Psoas muscle (tissue), 8 donors: ENCODE measurements at places on chromosomes 6 and 20. TPM values are rescaled to one million over a fixed set of nuclear protein-coding genes. Genes with fewer than 3 reads are reported as not detected.
A peak's percentile ranks its signal among the peaks of the same experiment; 100 is the strongest.

DNA sequence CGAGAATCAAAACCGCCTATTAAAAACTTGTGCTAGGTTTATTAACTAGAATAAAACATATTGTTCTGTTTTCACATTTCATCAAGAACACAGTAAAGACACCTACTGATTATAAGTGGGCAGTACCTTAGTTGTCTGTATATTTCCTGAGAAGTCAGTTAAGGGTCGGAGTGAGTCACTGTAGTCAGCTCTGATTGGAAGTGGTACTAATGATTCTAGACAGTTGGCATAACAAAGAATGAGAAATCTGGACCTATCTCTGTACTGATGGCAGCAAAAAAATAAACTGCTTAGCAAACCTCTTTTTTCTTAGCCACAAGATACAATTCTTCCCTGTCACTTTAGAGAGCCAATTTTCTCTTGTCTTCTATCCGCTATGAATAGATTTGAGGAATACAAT, 387.3 kb upstream of the ADGRB3 start:
- no peak for DNase-seq

Gene MCHR2
- not detected for total RNA-seq

DNA sequence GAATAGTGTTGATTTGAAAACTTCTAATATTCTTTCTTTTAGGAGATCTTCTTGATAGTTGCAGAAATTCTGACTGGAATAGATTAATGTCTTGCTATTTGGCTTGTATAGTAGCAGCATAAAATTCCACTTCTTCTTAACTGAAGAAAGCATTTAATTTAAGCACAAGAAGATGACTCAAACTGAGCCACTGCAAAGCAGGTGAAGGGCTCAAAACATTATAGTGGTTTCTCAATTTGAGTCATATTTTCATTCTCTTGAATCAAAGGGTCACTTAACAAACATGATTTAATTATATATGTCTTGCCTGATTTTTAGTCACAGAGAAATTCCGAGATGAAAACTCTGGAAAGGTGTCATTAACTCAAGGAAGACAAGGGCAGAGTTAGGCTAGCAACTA, 239.3 kb downstream of the ZNF217 start:
- no peak for DNase-seq

Gene SALL4
- total RNA-seq = not detected

DNA sequence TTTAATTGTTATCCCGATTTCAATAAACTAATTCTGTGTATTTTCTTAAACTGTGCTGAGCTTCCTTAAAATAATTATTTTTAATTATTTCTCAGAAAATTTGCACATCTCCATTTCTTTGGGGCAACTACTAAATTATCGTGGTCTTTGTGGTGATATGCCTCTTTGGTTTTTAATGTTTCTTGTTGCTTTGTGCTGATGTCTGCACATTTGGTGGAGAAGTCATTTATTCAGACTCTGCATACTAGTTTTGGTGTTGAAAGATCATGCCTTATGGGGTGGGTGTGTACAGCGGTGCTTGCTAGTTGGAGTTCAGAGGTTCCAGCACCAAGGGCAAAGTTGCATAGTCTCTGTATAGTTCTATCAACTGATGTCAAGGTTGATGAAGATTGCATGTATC, 253.2 kb downstream of the MEI4 start:
- DNase-seq = no peak

DNA sequence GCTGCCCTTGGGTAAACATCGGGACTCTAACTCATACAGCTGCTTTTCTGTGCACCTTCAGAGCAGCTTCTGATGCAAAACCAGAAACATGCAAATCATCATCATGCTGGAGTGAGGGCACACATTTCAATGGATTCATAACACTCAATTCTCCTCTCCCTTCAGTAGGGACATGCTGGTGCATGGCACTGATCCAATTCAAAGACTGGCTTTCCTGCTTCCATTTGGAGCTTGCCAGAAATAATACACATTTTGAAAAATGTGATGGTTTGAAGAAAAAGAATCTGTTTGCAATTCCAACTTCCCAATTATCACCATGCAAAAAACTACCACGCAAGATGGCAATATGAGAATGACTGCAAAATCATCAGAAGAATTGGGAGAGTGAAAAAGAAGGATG, 65.2 kb upstream of the PDE10A start:
- no peak for DNase-seq

- no peak for DNase-seq
These were observed 180.4 kb upstream of the FOXQ1 start for GRCh38 chr6:1131285-1132079.

- DNase-seq = no peak
These were observed 207.2 kb downstream of the PHACTR1 start for GRCh38 chr6:12923644-12924235.

- DNase-seq = no peak
These were observed 33.0 kb upstream of the BTN3A2 start for GRCh38 chr6:26332074-26332387.

- DNase-seq = no peak
These were observed 922.1 kb downstream of the EPHA7 start for GRCh38 chr6:92497281-92497680.

DNA sequence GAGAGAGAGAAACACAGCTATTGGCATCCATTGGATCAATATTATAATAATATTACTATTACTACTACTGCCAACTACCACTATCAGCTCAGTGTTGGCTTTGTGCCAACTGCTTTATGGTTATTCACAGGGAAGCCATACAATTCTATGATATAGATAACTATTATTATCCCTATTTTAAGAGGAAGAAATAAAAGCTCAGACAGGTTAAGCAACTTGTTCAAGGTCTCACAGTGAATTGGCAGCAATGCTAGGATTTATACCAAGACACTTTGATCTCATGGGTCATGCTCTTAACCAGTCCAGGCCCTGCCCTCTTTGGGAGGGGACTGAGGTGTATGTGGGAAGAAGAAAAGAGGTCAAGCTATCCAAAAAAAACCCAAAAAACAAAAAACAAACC, 82.0 kb upstream of the TRAF3IP2 start:
- DNase-seq = no peak

GRCh38 chr6:15479761-15480160, 183.1 kb downstream of the DTNBP1 start:
- no peak for DNase-seq

Gene ARFGEF3
- 0.54 TPM for total RNA-seq

Gene RIMS1
- 1.6 TPM for total RNA-seq

Gene RBM24
- total RNA-seq = 229 TPM

Gene KCNQ2
- 0.38 TPM for total RNA-seq

GRCh38 chr6:105321728-105322127, 81.2 kb downstream of the PREP start:
- no peak for DNase-seq

GRCh38 chr6:158014505-158015187, 33.0 kb downstream of the SYNJ2 start:
- no peak for DNase-seq

Gene SNAP25
- not detected for total RNA-seq

GRCh38 chr20:63531686-63532448, 5.3 kb downstream of the PTK6 start:
- DNase-seq = no peak

Gene ZNF341
- 1.3 TPM for total RNA-seq

Gene DZANK1
- 0.47 TPM for total RNA-seq

DNA sequence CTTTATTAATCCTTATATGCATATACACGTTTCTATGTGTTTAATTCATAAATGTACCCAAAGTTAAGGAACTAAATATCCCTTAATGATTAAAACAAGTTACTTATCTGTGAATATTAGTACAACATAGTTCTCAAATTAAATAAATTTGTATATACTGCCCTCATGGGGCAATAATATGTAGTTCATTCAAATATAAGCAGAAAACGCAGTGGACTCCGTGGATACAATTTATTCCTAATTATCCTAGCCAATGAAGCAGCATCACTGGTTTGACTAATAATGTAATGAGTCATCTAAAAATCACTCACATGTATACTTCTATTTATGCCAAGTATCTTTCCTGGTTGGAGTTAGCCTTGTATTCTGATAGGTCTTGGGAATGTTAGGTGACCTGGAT, 111.6 kb downstream of the TBC1D32 start:
- no peak for DNase-seq

- DNase-seq = no peak
These were observed 40.8 kb upstream of the STMND1 start for GRCh38 chr6:17061097-17061496.

Gene FAM209B
- total RNA-seq = not detected

Gene GCNT2
- 12.4 TPM for total RNA-seq

DNA sequence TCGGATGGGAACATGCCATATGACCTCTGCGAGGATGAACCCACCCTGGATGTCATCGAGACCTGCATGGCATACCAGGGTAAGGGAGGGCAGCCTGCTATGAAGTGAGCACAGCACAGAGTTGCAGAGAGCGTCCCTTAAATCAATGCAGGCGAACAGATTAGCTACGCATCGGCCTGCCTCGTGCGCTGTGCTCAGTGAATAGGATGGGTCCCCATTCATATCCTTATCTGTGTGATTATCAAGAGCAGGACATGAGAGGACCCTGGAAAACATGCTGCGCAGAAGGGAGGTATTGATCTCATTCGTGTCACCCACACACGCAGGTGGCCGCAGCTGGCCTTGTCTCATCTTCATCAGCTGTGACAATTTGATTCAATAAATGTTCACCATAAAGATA, 25.6 kb upstream of the FAM83D start:
- no peak for DNase-seq

DNA sequence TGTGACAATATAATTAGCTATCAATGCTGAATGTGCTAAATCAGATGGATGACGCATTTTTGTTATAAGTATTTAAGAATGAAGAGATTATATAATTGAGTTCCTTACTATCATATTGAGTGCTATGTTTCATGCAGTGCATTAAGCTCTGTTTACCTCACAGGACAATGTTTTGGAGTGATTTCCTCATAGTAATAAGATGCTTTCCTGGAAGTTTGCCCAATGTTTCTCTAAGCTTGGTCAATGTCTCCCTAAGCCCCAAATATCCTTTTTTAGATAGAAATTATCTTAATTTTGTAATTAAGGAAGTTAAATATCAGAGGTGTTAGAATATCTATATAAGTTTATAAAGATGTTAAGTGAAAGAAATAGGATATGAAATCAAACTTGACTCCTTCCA, 489.6 kb downstream of the MMUT start:
- DNase-seq = no peak

Gene MCCD1
- total RNA-seq = not detected

- DNase-seq = no peak
These were observed 749 bp downstream of the FRK start for GRCh38 chr6:116059713-116060571.

- no peak for DNase-seq
These were observed 128.6 kb downstream of the ARID1B start for GRCh38 chr6:156905801-156906200.

Gene MAFB
- total RNA-seq = 63.2 TPM

GRCh38 chr20:5469111-5469510, 152.4 kb upstream of the PROKR2 start:
- DNase-seq = no peak

- no peak for DNase-seq
These were observed 1.8 kb downstream of the CTSA start for GRCh38 chr20:45892828-45893500.

GRCh38 chr6:93358435-93358834, 60.9 kb downstream of the EPHA7 start:
- DNase-seq = no peak

GRCh38 chr20:3398681-3399252, 8.7 kb downstream of the DNAAF9 start:
- no peak for DNase-seq

DNA sequence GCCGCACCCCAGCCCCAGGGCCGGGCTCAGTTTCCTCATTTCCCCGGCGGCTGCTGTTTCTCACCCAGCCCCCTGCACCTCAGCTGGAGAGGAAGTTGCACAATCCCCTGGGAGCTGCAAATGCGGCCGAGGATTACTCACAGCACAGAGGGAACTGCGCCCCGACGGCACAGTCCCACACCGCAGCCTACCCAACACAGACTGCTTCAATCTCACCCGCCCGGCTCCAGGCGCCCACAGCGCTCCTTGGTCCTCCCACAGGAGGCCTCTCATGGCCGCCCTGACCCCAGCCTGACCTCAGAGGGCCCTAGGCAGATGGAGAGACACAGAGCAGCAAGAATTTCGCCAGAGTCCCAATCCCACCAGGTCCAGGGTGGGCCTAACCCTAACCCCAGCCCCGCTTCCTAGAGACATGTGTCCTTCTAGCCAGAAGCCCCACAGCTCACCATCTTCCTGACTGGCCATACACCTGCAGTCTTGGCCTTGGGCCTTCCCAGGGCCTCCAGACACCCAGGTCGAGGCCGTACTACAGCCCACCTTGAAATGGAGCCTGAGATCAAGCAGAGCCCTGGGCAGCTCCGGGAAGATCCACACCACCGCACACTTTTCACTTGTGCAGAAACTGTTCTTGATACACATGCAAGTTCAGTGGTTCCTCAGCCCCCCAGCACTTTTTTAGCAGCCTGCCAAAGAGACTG, 11.7 kb downstream of the TFEB start:
- peak; percentile 84 for DNase-seq

DNA sequence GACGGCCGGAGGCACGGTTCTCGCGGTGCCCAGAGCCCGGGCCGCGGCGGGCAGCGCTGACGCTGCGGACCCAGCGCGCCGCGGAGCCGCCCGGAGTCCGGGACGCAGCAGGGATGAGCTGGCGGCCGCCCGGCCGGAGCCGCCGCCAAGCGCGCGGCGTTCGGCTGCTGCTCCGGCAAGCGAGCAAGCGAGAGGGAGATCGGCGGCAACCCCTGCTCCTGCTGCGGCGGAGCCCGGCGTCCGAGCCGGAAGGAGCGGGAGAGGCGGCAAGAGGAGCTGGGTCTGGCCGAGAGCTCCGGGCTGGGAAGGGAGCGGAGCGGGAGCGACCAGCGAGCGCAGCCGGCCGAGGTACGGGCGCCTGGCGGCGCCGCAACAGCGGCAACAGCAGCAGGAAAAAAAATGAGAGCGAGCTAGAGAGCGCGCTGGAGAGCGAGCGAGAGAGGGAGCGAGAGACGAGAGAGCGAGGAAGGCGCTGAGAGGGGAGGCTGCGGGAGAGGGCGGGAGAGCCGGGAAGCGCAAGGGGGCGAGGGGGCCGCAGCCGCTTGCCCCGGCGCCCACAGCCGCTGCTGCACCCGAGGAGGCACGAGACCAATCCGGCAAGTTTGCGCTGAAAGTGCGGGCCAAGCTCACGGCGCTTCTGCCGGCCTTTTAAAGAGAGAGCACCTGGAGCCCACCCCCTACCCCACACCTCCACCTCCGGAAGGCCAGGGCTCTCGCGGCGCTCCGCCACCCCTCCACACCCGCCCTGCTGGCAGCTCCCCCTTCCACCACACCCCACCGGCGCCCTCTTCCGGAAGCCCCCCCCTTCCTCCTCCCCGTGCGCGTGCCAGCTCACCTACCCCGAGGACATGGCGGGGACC, 496 bp downstream of the GRM4 start:
- no peak for DNase-seq
